Naive thymus-derived CD4-positive, alpha-beta T cell (primary cell): ENCODE measurements at places on chromosomes 1 and 21. TPM values are rescaled to one million over a fixed set of nuclear protein-coding genes. Genes with fewer than 3 reads are reported as not detected.
A peak's percentile ranks its signal among the peaks of the same experiment; 100 is the strongest.

DNA sequence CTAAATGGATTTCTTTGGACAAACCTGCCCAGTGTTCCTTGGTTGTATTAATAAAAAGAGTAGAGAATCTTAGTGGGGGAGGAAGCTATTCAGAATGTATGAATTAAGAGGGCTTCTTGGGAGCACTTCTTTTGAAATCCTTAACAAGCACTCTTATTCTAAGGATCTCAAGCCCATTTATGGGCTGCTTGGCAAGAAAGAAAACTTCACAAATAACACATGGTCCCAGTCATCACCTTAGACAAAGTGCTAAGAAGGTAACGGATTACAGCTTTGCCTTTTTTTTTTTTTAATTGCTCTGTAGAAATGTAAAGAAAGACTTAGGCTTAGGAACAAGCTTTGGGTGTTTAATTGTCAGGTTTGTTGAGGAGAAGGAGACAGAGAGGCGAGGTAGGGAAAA lies 76.6 kb upstream of the IPO9 start:
- H3K4me3 ChIP-seq: no peak overlapping the region
- no peaks in the 10 kb centered on the region for H3K4me1 ChIP-seq

DNA sequence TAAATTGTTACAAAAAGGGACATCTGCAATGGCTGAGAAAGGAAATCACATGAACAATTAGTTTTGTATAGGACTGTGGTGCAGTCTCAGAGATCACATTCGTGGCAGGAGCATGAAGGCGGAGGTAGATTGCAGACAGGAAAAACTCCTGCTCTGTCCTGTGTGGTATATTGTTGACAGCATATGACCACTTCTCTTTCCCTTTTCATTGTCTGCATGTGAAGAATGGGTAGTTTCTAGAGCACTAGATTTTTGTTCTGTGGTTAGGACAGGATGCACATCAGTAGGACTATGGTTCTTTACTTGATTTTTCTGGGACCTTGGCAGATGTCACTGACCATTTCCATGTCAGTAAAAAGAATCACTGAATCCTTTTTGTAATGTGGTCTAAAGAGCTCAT lies 625.9 kb upstream of the PKN2 start:
- H3K4me3 ChIP-seq: no peak overlapping the region
- no peak for DNase-seq

- H3K4me3 ChIP-seq: peak within 1 kb of the TSS; percentile 82
- H3K4me1 ChIP-seq: peaks cover 25% of the 10 kb centered on the region
- peak within 1 kb of the TSS; percentile 99 for H3K27ac ChIP-seq
- no peaks in the 10 kb centered on the region for H3K27me3 ChIP-seq
- DNase-seq: peak; percentile 83
- peaks cover 36% of the 10 kb centered on the region for H3K36me3 ChIP-seq
These were observed at the start of gene CDC42SE1 for GRCh38 chr1:151059109-151060006. Gene CDC42SE1 (minus strand): TSS chr1:151059622. CDS start chr1:151055730, 3,892 bp downstream.

DNA sequence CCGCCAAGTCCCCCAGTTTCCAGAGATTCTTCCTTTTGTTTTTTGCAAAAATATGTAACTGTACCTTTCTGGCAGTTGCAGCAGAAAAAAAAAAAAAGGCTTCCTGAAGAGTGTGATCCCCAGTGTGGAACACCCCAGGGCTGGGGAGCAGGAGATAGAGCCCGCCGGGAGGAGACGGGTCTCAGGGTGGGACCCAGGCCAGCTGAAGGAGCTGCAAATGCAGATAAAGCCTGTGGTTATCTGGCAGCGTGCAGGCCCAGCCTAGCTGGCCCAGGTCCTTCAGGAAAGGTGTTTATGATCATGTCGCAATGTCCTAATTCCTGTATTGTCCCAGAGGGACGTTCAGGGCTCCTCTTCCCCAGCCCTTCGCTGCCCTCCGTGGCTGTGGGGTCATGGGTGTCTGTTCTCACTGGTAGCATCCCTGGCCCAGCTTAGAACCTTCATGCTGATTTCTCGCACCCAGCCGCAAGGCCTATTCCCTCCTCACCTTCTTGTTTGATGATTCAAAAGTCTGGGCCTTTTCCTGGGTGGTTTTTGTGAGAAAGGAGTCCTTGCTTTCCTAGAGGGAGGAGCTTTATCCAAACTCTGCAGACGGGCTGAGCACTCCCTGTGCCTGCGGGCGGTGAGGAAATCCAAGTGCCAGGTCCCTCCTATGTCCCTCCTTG lies 26.2 kb downstream of the RNF187 start:
- H3K4me1 ChIP-seq: no peaks in the 10 kb centered on the region
- H3K27me3 ChIP-seq: no peaks in the 10 kb centered on the region
- no peak for DNase-seq
- H3K27ac ChIP-seq: peak overlapping the region; percentile 16

DNA sequence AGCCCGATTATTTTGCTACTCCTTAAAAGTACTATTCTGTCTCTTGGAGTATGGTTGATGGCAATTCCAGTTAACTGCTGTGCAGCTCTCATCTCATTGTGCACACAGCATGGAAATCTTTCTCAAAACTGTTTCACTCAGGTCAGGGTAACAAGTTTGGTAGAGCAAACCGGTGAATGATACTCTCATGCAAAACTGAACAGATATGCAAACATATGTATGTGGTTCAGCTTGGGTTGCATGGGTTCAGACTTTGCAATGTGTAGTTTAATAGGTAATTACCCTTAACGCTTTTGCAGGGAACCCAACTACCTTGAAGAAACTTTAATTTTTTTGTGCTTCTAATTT lies 2.2 kb downstream of the GADD45A start:
- H3K4me1 ChIP-seq: peaks cover 16% of the 10 kb centered on the region
- H3K36me3 ChIP-seq: no peaks in the 10 kb centered on the region
- H3K27ac ChIP-seq: no peak overlapping the region
- no peaks in the 10 kb centered on the region for H3K27me3 ChIP-seq
- DNase-seq: no peak
- no peak overlapping the region for H3K4me3 ChIP-seq

- H3K4me3 ChIP-seq: no peak overlapping the region
- no peaks in the 10 kb centered on the region for H3K4me1 ChIP-seq
- H3K27ac ChIP-seq: no peak overlapping the region
These were observed 31.1 kb downstream of the TMCO4 start for GRCh38 chr1:19768353-19769210.

- no peaks in the 10 kb centered on the region for H3K4me1 ChIP-seq
- no peak for DNase-seq
- H3K4me3 ChIP-seq: no peak overlapping the region
- peaks cover 5% of the 10 kb centered on the region for H3K36me3 ChIP-seq
These were observed 23.2 kb upstream of the TMEM222 start for GRCh38 chr1:27298632-27299384.

DNA sequence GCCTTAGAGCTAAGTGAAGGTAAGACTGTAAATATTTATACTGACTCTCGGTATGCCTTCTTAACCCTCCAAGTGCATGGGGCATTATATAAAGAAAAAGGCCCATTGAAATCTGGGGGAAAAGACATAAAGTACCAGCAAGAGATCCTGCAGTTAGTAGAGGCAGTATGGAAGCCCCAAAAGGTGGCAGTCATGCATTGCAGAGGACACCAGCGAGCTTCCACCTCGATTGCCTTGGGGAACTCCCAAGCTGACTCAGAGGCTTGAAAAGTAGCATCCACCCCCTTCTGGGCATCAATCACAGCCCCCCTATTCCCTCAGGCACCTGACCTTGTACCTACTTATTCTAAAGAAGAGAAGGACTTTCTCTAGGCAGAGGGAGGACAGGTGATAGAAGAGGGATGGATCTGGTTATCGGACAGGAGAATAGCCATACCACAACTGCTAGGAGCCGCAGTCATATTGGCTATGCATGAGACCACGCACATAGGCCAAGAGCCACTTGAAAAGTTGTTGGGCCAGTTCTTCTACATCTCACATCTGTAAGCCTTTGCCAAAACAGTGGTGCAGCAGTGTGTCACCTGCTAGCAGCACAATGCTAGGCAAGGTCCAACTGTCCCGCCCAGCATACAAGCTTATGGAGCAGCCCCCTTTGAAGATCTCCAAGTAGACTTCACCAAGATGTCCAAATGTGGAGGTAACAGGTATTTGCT lies 19.4 kb downstream of the PLA2G2F start:
- peaks cover 5% of the 10 kb centered on the region for H3K4me1 ChIP-seq
- no peaks in the 10 kb centered on the region for H3K36me3 ChIP-seq
- H3K27ac ChIP-seq: no peak overlapping the region
- no peak for DNase-seq
- no peak overlapping the region for H3K4me3 ChIP-seq

- no peak overlapping the region for H3K27ac ChIP-seq
- no peaks in the 10 kb centered on the region for H3K27me3 ChIP-seq
- no peak overlapping the region for H3K4me3 ChIP-seq
- no peak for DNase-seq
- H3K36me3 ChIP-seq: peaks cover 10% of the 10 kb centered on the region
- H3K4me1 ChIP-seq: no peaks in the 10 kb centered on the region
These were observed 3.2 kb upstream of the TFAP2E start for GRCh38 chr1:35569936-35570335.

GRCh38 chr1:174875306-174875705 lies 124.4 kb upstream of the CACYBP start:
- no peaks in the 10 kb centered on the region for H3K4me1 ChIP-seq
- no peaks in the 10 kb centered on the region for H3K36me3 ChIP-seq
- peak; percentile 29 for DNase-seq
- H3K4me3 ChIP-seq: no peak overlapping the region

GRCh38 chr1:59879996-59880505 lies 46.5 kb downstream of the CYP2J2 start:
- no peaks in the 10 kb centered on the region for H3K36me3 ChIP-seq
- no peak overlapping the region for H3K27ac ChIP-seq
- no peaks in the 10 kb centered on the region for H3K27me3 ChIP-seq
- DNase-seq: no peak

DNA sequence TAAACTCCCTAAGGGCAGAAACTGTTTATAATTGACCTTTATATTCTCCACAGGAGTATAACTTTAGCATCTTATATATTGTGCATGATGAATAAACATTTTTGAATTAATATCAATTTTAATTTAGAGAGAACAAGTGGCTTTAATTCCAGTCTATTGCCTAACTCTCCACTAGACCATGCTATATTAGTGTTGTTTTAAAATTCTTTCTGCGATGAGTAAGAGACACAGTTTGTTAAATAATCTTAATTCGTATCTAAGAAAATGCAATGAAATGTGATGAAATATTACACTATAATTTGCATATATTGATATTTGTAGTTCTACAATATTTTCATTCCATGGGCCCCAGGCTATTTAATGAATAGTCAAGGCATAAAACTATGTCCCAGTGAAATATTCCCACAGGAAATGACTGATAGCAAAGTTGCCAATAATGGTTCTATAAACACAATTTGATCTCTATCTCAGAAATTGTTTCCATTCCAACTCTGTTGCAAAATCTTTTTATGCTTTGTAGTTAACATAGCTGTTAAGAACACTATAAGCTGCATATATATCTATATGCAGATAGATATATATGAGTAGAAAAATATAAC lies 2.9 kb upstream of the SYDE2 start:
- no peak overlapping the region for H3K27ac ChIP-seq
- peaks cover 11% of the 10 kb centered on the region for H3K4me1 ChIP-seq
- no peaks in the 10 kb centered on the region for H3K36me3 ChIP-seq
- no peak for DNase-seq
- H3K27me3 ChIP-seq: no peaks in the 10 kb centered on the region

DNA sequence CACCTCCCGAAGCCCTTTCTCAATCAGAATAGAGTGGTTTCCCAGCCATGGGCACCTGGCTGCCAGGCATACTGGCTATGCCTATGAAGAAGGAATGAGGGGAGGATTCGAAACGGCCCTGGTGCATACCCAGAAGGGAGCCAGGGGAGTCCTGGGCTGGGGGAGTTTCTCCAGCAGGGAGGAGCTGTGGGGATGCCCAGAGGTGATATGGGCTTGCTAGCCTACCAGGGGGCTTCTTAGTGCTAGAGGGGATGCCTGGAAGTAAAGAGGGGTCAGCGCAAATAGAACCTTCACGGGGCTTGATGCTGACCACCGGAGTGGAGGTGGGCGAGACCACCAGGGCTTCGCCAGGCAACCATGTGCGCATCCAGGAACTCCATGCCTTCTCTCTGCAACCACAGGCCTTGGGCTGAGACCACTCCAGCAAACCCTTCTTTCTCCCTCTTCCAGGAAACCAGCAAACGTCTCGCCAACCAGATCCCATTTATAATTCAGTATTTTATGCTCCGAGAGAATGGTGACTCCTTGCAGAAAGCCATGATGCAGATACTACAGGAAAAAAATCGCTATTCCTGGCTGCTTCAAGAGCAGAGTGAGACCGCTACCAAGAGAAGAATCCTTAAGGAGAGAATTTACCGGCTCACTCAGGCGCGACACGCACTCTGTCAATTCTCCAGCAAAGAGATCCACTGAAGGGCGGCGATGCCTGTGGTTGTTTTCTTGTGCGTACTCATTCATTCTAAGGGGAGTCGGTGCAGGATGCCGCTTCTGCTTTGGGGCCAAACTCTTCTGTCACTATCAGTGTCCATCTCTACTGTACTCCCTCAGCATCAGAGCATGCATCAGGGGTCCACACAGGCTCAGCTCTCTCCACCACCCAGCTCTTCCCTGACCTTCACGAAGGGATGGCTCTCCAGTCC lies 18.2 kb upstream of the MX1 start:
- H3K27ac ChIP-seq: no peak overlapping the region
- H3K36me3 ChIP-seq: peaks cover 77% of the 10 kb centered on the region
- H3K4me3 ChIP-seq: no peak overlapping the region
- DNase-seq: no peak
- H3K27me3 ChIP-seq: no peaks in the 10 kb centered on the region

DNA sequence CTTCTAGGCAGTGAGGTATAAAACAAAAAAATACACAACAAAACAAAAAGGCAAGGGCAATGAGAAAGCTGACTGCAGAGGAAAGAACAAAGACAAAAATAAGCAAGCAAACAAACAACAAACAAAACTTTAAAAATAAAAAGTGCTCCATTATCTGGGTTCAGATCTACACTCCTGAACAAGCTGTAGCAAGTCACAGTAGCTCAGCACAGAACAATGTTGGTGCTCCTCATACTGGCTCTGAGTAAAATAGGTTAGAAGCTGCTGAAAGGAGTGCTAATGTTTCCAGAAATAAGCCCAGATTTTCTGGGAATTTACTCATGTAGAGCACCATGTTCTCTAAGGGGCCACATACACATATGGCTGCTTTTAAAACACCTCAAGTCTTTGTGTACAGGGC lies 16.6 kb upstream of the DUSP10 start:
- no peak overlapping the region for H3K27ac ChIP-seq
- no peak overlapping the region for H3K4me3 ChIP-seq
- no peaks in the 10 kb centered on the region for H3K27me3 ChIP-seq
- DNase-seq: no peak
- H3K4me1 ChIP-seq: no peaks in the 10 kb centered on the region
- H3K36me3 ChIP-seq: no peaks in the 10 kb centered on the region

INAVA gene
- not detected for polyA plus RNA-seq

SERPINC1 gene
- not detected for polyA plus RNA-seq

CD34 gene
- not detected for polyA plus RNA-seq

ERO1B gene
- 3.3 TPM for polyA plus RNA-seq

C1orf87 gene
- not detected for polyA plus RNA-seq

MFAP2 gene
- 0.76 TPM for polyA plus RNA-seq

KRTAP19-4 gene
- not detected for polyA plus RNA-seq

CHI3L2 gene
- 126 TPM for polyA plus RNA-seq

MARK1 gene
- polyA plus RNA-seq: not detected

HES3 gene
- not detected for polyA plus RNA-seq
